Activated T-helper 17 cell treated with anti-CD3 and anti-CD28 coated beads, Interleukin-2, amount 50 U/mL, for 72 hours (primary cell): ENCODE measurements at places on chromosomes 2 and 18. TPM values are rescaled to one million over a fixed set of nuclear protein-coding genes. Genes with fewer than 3 reads are reported as not detected.

- ATAC-seq = no peak
Observed at GRCh38 chr2:133152801-133153200, 415.5 kb downstream of the NCKAP5 start.

- no peak for ATAC-seq
Observed at GRCh38 chr2:72114693-72115051, 33.0 kb downstream of the CYP26B1 start.

DNA sequence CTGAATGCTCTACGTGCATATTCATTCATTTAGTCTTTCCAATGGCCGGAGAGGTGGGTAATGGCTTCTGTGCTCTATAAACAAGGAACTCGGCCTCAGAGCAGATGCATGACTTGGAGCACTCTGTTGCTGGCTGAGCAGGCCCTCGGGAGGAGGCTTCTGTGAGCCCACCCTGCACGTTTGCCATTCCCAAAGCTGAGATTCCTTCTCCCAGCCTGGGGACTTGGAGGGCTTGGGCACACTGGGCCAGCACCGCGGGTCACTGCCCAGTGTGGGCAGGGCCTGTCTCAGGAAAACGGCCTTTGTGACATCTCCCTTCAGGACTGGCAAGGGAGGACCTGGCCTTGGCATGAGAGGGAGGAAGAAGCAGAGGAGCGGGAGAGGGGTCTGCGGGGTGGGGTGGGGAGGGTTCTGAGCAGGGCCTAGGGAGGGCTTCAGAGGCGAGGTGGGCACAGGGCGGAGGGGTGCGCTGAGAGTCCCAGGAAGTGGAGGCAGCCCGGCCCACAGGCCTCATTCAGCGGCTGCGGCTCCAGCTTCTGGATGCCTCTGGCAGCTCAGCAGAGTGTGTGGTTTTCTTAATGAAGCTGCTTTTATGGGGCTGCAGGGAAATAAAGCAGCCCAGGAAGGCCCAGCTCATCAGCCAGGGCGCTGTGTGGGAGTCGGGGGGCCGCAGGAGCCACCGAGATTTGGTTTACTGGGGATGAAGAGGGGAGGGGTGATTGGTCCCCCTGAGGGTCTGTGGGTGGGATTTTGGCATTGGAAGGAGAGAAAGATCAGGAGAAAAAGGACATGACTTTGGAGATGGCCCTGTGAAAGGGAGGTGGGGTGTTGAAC lies 51.7 kb upstream of the OTOF start:
- ATAC-seq = no peak

GRCh38 chr18:55738483-55739114 lies 150.6 kb upstream of the TCF4 start:
- no peak for ATAC-seq

Gene CYP1B1
- total RNA-seq = 25.5 TPM

DNA sequence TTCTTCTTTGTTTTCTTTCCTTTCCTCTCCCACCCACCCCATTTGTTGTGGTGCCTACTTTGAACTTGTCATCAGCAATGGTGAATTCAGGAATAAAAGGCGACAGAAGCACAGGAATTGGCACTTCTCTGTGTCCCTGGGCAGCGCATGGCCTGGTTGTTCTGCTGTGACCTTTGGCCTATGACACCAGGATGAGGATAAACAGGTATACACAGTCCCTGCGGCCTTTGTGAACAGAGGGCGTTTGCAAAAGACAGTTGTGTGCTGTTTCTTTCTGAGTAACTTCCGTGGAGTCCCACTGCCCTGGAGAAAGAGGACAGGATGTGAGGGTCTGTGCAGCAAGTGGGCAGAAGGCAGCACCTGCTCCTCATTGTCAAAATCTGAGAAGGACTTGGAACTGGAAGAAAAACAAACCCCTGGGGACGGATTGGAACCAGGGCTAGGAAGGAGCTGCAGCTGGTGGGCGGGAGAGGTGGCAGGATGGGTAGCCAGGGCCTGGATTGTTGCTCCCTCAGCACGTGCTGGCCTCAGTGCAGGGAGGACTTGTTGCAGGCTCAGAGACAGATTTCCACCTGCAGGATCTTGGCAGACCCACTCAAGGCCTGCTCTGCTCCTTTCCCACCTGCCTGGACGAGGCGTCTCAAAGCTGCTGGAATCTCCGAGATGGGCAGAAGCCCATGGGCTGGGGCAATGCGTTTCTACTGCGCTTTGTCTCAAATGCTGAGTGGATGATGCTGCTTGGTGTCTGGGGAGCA lies 159.5 kb downstream of the ACKR3 start:
- ATAC-seq = no peak

DNA sequence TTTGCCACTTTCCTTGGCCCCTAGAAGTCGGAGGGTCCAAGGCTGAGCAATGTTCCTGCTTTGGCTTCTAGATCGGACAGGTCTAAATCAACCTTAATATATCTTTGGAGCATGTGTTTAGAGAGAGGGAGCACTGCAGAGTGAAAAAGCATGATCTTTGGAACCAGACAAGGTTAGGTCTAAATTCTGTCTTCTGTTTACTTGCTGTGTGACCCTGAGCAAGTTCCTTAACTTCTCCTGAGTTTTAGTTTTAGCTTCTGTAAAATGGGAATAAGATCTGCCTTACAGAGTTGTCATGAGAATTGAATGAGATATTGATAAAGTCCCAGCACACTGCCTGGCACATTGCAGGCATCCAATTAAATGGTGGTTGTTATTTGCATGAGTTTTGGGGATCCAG lies 13.9 kb downstream of the TMEM17 start:
- ATAC-seq = no peak

- ATAC-seq = no peak
Observed at GRCh38 chr2:225842939-225843338, 443.4 kb downstream of the NYAP2 start.

Gene E2F6
- 8.6 TPM for total RNA-seq

- ATAC-seq = peak; percentile 2
Observed at GRCh38 chr2:197500503-197501131, 438 bp downstream of the HSPE1 start.

DNA sequence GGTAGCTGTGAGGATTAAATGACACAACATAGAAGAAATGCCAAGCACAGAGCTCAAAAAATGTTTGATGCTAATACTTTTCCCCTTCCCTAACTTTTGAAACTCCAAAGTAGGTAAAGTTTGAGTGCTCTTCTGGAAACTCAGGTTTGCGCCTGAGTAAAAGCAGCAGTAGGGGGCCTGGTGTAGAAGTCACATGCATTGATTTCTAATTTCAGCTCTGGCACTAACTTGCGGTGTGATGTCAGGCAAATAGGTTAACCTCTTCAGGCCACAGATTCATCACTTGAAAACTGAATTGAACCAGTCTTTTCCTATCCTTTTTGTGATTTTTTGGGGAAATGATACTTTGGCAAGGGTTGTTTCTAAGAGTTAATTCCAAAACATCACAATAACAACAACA lies 27.2 kb downstream of the LHCGR start:
- ATAC-seq = no peak

- ATAC-seq = no peak
Observed at GRCh38 chr2:132448771-132449170, 32.2 kb downstream of the GPR39 start.

Gene EVX2
- not detected for total RNA-seq

- no peak for ATAC-seq
Observed at GRCh38 chr18:50581517-50581916, 21.6 kb downstream of the MAPK4 start.

- ATAC-seq = no peak
Observed at GRCh38 chr18:75984853-75985252, 510.2 kb downstream of the ZNF516 start.

- no peak for ATAC-seq
Observed at GRCh38 chr18:44699572-44700261, 19.0 kb downstream of the SETBP1 start.

DNA sequence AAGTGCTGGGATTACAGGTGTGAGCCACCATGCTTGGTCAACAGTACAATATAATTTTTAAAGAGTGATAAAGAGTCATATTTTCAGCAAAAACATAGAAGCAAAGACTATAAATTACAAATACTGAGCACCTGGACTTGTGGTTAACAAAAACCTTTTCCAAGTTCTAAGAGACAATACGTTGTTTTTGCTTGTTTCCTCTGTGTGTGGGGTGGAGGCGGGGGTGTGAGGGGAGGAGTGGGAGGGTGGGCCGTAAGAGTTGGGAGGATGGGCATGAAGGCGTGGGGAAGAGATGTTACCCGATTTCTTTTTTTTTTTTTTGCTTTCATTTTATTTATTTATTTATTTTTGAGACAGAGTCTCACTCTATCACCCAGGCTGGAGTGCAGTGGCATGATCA lies 78.0 kb upstream of the WIPF1 start:
- no peak for ATAC-seq

- ATAC-seq = no peak
Observed at GRCh38 chr18:40035966-40036365, 1919.1 kb upstream of the PIK3C3 start.

Gene VWA3B
- not detected for total RNA-seq

DNA sequence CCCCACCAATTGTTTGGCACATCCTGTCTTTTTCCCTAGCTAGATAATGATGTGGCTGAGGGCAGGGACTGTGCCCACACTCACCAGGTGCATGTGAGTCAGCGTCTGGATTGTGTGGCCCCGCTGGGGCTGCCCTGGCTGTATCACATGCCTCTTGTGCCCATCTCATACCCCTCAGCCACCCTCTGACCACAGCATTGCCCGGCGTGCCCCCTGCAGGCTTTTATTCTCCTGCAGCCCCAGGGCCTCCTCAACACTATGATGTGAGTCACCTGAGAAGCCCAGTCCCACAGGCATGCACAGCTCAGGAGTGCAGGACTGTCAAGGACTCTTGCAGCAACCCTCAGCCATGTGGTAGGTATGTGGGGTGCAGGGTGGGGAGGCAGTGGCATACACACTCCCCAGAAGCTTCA lies 14.8 kb upstream of the STEAP3 start:
- no peak for ATAC-seq

Gene TRIB2
- 17.3 TPM for total RNA-seq

Gene SP140
- total RNA-seq = 91.7 TPM

Gene NR4A2
- 1.9 TPM for total RNA-seq

DNA sequence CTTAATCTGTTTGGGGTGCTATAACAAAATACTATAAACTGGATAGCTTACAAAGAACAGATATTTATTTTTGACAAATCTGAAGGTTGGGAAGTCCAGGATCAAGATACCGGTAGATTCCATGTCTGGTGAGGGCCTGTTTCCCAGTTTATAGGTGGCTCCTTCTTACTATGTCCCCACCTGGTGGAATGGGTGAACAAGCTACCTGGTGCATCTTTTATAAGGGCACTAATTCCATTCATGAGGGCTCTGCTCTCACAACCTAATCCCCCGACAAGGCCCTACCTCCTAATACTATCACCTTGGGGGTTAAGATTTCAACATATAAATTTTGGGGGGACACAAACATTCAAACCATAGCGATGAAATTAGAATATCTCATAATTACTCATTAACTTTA lies 15.6 kb upstream of the NEMP2 start:
- no peak for ATAC-seq

GRCh38 chr2:18074476-18074875 lies 196.0 kb downstream of the KCNS3 start:
- ATAC-seq = no peak
